ENCODE measurements at places on chromosomes 1 and 21.

GRCh38 chr1:91864017-91864700 is 21.8 kb downstream of the TGFBR3 start:
- DNase-seq, result no peak

GRCh38 chr1:208030288-208031091 is 119.6 kb upstream of the CD34 start:
- peak; percentile 47 for DNase-seq

DNA sequence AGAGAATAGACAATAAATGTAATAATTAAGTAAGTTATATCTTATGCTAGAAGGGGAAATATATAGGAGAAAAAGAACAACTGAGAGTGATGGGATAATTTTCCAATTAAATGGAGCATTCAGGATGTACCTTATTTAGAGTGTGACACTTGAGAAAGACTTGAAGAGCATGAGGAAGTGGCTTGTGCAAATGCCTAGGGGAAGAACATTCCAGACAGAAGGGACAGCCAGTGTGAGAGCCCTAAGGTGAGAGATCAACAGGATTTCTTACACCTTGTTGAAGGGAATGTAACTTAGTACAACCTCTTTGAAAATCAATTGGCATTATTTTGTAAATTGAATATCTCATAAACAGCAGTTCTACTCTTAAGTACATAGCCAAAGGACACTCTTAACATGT is 28.8 kb upstream of the TSPAN2 start:
- no peak for DNase-seq

DNA sequence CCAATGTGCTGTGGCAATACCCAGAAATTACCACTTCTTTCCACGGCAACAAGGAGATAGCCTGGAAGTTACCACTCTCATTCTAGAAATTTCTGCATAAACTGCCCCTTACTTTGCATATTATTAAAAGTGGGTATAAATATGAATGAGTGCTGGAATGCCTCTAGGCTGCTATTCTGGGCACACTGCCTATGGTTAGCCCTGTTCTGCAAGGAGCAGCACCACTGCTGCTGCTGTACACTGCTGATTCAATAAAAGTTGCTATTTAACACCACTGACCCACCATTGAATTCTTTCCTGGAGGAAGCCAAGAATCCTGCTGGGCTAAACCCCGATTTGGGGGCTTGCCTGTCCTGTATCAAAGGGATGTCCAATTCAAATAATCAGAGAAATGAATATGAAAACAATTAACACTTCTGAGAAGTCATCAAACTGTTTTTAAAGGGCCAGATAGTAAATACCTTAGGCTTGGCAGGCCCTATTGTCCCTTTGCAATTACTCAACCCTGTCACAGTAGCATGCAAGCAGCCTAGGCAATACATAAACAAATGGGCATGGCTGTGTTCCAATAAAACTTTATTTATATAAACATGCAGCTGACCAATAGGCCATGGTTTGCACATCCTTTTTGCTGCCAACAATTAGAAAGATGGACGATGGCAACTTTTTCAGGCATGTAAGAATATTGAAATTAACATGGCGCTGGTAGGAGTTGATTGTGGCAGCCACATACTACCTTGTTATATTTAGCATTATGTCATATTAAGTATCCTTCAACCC is 369.4 kb upstream of the B3GALT2 start:
- no peak for DNase-seq

- no peak for DNase-seq
Measured at GRCh38 chr1:85085417-85085816, 37.1 kb upstream of the MCOLN3 start.

- DNase-seq, result peak; percentile 36
Measured at GRCh38 chr1:905811-906599, 17.7 kb upstream of the SAMD11 start.

GRCh38 chr1:173107696-173108095 is 57.0 kb upstream of the TNFSF18 start:
- no peak for DNase-seq

- no peak for DNase-seq
Measured at GRCh38 chr1:229989591-229990248, 77.3 kb upstream of the GALNT2 start.

- no peak for DNase-seq
Measured at GRCh38 chr1:143680304-143680703, 291.5 kb downstream of the FAM72C start.

- DNase-seq, result no peak
Measured at GRCh38 chr1:172003766-172004530, 162.7 kb downstream of the DNM3 start.

- no peak for DNase-seq
Measured at GRCh38 chr1:23548704-23549143, 10.6 kb downstream of the ID3 start.

- DNase-seq, result no peak
Measured at GRCh38 chr1:26785611-26786436, 1.9 kb upstream of the PIGV start.

GRCh38 chr1:9350013-9350908 is 57.6 kb downstream of the SPSB1 start:
- DNase-seq, result peak; percentile 68

DNA sequence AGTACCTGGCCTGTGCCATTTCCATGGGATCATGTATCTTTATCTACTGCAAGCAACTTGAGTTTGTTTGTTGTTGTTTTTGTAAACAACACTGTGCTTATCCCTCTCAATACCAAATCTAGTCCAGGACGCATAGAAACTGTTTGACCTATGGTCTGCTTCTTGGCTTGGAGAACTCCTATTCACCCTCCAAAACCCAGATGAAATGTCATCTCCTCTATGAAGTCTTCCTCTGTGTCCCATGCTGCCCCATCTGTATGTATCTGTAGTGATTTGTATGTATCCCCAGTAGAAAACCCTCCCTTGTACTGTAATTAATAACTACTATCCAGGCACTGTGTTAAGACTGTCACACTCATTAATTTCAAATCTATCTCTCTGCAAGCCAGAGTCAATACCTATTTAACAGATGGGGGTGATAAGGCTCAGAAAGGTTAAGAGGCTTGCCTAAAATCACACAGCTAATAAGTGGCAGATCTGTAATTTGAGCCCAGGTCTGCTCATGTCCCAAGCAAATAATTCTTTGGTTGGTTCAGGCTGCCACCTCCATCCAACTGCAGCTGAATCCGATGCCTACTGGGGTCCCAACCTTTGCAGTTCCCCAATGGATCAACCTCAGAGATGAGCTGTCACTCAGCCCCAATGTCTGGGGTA is 24.6 kb upstream of the ECE1 start:
- no peak for DNase-seq

- DNase-seq, result no peak
Measured at GRCh38 chr1:43499898-43500297, 30.8 kb upstream of the PTPRF start.

DNA sequence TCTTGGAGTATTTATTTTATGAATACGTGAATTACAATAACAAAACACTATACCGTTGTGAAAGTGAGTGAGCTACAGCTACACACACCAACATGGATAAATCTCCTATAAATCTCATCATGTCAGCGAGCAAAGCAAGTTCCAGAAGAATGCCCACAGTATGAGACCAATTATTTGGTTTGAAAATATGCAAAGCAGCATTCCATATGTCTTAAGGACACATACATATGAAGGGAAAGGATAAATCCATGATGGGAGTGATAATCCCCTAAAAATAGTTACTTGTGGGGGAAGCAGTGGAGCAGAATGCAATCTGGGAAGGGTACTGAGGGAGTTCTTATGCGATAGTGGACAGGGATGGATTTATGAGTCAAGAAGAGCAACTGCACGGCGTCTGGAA is 261.3 kb downstream of the DISC1 start:
- DNase-seq, result no peak

DNA sequence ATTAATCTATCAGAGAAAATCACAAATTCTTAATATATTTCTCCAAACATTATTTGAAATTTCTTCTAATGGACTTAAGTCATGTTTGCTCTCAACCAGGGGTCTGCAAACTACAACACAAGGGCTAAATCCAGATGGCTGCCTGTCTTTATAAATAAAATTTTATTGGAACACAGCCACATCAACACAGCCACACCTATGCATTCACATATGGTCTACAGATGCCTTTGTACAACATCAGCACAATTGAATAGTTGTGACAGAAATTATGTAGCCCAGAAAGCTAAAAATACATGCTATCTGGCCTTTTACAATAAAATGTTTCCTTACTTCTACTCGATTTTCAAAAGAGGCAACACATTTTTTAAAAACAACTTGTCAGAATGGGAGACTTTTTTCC is 103.9 kb downstream of the DPYD start:
- DNase-seq, result no peak

DNA sequence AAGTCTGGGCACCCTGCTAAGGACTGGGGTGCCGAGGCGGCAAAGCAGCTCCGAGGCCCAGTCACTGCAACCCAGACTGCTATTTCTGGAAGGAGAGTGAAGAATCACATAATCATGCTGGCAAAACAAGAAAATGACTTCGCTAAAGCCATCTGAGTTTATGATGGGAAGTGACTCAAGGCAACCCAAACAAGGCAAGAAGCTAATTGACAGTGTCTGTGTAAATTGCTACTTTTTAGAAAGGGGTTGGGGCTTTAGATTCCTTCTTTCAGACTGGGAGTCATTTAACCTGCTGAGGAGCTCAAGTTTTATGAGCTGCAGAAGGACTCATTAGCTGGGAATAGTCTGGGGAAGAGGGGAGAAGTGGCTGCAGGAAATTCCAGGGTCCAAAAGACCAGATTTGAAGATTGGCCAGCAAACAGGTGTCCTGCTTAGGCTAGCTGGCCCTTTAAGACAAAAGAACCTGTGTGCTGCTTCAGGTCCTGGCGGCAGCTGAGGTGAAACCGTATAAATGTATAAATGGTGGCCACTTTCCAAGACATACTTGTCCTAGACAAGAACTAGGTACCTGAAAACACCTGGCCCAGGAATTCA is 28.1 kb downstream of the TSHB start:
- no peak for DNase-seq

- DNase-seq, result no peak
Measured at GRCh38 chr1:153866045-153866850, 56.5 kb downstream of the GATAD2B start.

DNA sequence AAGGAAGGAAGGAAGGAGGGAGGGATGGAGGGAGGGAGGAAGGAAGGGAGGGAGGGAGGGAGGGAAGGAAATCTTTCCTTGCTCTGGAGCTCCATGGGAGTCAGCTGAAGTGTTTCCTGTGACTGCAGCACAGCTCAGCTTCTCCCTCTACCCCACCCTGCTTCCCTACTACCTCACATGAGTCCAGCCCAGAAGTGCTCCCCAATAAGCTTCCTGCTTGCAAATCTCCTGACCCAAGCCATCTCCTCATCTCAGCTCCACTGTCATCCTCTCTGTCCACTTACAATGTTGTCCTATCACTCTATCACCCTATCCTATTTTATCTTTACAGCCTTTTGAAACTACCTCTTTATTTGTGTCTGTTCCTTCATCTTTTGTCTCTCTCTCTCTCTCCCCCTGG is 52.9 kb upstream of the SSBP3 start:
- DNase-seq, result no peak

- DNase-seq, result no peak
Measured at GRCh38 chr21:28602546-28602945, 390.1 kb downstream of the LTN1 start.

DNA sequence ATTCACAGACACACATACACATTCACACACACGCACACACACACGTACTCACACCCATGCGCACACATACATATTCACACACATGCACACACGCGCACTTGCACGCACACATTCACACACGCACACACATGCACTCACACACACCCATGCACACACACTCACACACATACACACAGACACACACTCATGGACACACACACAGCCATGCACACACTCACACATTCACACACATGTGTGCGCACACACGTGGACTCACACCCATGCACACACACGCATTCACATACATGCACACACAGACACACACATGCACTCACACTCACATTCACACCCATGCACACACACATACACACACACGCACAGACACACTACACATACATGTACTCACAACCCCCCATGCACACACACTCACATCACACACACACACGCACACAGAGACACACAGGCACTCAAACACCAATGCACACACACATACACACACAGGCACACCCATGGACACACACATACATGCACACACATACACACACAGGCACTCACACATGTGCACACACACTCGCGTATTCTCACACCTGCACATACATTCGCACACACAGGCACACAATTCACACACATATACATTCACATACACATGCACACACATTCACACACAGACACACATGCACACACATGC is 589.1 kb downstream of the PTPRU start:
- no peak for DNase-seq

GRCh38 chr1:12333036-12333785 is 103.4 kb downstream of the VPS13D start:
- DNase-seq, result no peak

- DNase-seq, result no peak
Measured at GRCh38 chr1:184424945-184425344, 38.1 kb downstream of the C1orf21 start.

DNA sequence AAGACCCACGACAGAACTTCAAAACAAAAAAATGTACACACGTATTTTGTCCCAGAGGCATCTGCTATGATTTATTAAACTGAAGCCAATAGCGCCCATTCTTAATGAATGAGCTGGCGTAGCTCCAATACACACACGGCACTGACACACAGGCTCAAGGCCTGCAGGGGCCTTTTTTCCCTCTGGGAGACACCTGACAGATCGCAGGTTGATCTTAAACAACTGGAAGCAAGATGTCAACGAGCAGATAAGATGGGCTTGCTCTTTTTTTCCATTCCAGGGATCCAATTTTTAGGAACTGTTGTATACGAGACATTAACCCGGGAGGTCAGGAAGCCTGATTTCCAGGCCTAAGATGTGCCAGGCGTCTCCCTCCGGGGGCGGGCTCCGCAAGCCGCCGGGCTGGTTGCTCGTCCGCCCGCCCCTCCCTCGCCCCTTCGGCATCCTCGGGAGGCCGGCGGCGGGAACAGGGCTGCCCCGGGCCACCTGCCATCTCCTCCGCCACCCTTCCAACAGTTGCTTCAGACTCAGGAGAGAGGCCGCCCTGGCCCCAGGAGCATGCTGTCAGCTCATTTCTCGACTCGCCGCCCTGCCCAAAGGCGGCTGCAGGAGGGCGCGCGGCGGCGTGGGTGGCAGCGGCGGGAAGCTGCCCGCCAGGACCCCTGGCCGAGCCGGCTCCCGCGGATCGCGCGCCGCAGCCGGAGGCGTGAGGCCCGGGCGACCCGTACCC is 735 bp downstream of the TTC13 start:
- peak; percentile 35 for DNase-seq
